ENCODE measurements at places on chromosomes 1 and 21.

DNA sequence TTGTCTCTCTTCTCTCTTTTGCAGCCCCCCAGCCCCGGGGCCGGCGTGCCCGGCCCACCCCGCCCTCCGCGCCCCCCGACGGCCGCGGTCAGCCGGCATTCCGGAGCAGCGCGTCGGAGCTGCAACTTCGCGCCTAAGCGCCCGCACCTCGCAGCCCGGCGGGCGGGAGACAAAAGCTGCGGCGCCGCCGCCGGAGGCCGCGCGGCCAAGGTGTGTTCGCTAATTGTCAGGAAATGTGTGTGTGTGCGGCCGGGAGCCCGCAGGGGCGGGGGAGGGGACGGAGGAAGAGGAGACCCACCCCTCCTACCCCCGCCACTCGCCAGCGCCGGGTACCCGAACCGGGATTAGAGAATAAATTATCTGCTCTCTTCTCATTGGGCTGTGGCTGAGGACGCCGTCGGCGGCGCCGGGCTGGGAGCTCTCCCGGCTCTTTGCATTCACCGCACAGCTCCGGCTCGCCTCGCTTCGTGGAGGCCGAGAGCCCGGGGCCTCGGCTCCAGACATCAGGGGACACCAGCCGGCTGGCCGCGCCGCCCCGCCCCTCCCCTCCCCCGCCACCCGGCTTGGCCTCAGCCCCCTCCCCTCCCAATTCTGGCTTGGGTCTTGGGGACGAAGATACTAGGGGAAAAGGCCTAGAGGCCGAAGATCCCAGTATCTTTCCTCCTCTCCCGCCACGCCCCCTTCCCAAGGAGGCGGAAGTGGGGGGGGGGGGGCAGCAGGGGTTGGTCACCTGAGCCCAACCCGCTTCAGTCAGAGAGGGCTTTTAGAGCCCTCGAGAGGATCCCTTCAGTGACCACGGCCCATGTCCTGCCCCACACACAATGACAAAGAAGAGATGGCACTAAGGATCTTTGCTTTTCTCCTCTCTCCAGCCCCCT lies 1.3 kb upstream of the BLACAT1 start:
- peak; percentile 18 for DNase-seq

GRCh38 chr21:25103500-25104207 lies 503.6 kb downstream of the MRPL39 start:
- DNase-seq: no peak

DNA sequence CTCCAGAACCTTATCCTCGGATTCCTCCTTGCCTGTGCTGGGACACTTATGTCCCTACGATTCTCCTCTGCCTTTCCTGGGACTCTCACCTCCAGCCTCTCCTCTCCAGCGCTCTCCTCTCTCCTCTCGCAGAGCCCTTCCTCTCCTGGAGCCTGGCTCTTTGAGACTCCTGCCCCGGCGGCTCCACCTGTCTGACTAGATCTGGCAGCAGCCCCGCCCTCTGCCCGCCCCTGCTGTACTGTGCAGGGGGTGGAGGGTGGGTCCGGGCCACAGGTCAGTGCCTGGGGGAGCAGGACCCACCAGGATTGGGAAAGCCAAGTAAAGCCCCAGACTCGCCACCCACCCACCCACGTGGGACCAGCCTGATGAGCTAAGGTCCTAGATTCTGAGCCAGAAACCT lies 1.6 kb downstream of the ELOVL1 start:
- peak; percentile 82 for DNase-seq

DNA sequence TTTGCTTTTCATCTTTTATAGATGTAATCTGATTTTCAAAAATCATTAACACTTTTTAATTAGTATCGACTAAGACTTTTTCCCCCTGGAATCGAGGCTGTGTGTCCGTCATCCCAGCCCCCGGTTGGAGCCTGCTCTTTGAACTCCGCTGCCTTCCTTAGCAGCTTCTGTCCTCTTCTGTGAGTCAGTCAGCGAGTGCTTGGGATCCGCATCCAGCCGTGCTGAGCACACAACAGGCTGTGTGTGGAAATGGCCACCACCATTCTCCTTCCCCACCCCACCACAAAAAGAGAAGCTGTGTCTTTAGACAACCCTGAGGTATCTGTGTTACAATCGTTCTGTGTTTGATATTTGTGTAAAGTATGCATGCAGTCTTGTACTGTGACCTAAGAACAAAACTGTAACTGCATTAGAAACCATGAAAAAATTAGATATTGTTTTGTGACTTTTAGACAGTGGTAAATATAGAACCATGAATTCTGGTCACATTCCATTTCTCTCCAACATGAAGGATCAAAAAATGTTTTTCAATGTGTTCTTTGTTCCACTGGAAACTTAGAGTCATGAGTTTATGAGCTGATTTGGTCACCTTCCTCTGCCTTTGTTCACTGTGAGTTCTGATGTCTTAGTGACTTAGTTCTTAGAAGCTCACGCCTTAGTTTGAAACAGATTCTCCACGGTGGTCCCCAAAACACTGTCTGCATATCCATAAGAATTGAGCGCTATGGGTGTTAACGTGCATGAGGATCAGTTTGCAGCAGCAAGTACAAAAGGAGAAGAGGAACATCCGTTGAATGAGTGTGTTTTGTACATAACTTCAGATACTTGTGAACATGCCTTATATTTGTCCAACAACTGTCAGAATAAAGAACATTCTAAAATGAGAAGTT lies 64.7 kb downstream of the VPS26C start:
- no peak for DNase-seq

- DNase-seq: no peak
Measured at GRCh38 chr1:214029796-214030195, 42.0 kb downstream of the PROX1 start.

- peak; percentile 85 for DNase-seq
Measured at GRCh38 chr1:115771094-115771846, 2.8 kb upstream of the CASQ2 start.

- no peak for DNase-seq
Measured at GRCh38 chr1:81407000-81407821, 393.5 kb upstream of the ADGRL2 start.

DNA sequence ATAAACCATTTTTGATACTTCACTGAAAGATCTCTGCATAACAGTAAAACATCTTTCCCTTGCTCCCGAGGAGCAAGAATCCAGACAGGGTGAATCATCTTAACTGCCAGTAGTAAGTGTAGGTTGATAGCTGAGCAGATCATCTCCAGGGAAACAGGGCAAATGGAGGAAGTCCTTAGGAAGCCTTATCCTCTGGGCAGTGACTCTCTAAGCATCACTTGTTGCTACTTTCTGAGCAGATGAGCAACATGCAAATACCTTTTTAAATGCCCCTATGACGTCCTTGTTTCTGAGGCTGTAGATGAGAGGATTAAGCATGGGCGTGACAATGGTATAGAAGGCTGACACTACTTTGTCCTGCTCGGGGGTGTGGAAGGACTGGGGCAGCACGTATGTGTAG lies 8.9 kb downstream of the OR2T11 start:
- no peak for DNase-seq

DNA sequence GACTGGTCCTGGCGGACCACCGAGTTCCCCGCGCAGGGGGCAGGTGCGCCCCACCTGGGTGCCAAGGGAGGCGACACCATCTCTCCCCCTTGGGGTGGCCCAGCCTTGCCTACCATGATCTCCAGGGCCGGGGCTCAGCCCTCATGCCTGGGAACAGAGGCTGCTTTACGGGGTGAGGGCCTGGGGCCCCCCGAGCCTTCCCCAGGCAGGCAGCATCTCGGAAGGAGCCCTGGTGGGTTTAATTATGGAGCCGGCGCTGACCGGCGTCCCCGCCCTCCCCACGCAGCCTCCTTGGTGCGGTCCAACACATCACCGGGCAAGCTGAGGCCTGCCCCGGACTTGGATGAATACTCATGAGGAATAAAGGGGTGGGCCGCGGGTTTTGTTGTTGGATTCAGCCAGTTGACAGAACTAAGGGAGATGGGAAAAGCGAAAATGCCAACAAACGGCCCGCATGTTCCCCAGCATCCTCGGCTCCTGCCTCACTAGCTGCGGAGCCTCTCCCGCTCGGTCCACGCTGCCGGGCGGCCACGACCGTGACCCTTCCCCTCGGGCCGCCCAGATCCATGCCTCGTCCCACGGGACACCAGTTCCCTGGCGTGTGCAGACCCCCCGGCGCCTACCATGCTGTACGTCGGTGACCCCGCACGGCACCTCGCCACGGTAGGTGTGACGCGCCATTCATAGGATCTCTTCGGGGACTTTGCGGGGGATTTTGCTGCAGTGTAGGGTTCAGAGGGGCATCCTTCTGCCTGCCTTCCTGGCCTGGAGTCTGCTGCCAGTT lies 38.2 kb downstream of the TP73 start:
- peak; percentile 93 for DNase-seq

DNA sequence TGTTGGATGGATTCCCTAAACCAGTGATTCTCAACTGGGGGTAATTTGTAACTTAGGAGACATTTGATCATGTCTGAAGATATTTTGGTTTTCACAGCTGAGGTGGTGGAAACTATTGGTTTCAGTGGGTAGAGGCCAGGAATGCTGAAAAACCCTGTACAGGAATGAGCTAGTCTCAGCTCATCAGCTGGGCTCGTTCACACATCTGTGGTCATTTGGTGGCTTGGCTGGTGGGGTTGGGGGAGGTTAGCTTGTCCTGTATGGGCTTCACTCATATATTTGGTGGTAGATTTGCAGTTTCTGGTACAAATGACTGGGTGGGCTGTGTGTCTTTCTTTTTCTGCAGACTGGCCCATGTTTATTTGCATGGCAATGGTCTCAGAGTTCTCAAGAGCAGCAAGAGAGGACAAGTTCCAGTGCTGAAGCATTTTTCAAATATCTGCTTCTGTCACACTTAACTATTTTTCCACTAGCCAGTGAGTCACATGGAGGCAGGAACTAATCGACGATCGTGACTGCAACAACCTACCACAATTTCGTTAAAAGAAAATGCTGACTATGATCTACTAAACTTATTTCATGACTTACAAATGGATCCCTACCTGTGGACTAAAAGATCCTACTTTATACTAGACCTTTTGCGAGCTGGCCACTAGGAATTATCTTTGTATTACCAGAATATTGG lies 321.7 kb upstream of the PLXNA2 start:
- no peak for DNase-seq

DNA sequence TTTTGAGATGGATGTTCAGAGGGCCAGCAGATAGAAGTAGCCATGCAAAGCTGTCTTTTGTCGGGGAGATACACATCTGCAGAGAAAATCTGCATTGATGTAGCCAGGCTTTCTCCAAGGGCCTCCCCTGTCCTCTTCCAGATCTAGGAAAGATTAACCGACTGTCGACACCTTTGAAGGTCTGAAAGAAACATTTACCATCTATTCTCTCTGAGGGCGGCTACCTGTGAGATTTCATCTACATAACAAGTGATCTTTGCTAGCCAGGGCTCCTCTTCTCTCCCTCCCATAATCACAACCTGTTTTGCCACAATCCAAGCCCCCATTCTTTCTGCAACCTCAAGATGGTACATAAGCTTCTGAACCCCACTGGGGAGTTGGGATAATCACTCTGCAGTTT lies 193.6 kb downstream of the RGS7 start:
- DNase-seq: no peak

DNA sequence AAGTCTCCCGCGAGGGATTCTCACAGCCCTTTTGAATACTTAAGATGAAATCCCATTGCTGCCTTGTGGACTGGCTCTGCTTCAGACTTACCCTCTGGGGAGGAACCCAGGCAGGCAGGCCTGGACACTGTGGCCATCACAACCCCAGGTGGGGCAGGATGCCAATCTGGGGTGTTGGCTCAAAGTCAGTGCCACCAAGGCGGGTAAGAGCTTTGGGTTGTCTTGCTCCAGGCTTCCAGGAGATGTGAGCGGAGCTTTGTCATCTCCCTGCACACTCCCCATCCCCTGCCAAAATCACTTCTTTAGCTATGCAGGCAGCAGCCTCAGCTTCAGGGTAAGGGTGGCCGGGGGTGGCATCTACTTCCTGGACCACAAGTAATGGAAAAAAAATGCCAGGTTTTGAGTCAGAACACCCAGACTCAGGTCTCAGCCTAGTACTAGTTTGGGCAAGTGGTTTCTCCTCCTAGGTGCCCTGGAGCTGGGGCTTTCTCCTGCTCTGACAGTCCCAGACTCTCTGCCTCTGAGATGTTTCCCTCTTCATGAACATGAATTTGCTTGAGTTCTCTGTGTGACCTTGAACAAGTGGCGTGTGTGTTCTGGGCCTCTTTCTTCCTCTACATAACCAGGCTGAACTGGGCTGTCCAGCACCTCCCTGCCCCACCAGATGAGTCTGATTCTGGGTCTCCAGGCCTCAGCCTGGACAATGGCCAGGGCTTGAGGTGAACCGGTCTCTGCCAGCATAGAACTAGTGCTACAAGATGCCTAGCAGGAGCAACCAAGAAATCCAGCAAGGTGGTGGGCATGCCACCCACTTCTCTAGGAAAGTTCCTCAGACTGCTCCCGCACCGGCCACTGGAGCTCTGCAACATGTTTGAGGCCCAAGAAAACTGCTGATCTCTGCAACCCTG lies 65.4 kb downstream of the VWA5B1 start:
- DNase-seq: peak; percentile 87

- DNase-seq: peak; percentile 59
Measured at GRCh38 chr1:169928438-169929209, 34.9 kb upstream of the SCYL3 start.

DNA sequence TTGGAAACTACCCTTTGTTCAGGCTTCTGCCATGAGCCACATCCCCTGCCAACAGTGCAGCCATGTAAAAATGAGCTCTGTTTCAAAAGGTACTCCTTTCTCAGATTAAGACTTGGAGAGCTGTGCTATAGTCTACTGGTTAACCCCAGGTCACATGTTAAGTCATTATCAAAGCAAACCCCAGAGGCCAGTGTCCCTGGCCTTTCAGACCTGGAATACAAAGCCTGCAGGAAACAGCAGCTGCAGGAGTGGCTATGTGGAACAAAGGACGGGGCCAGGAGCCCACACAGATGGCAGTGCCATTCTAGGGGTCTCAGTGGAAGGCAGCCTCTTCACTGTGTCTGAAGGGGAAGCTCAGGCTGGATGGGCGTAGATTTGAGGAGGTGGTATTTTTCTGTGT lies 6.7 kb downstream of the ZNF496 start:
- DNase-seq: no peak

GRCh38 chr1:207319199-207319598 lies 2.3 kb upstream of the CD55 start:
- peak; percentile 40 for DNase-seq

- no peak for DNase-seq
Measured at GRCh38 chr1:22488319-22488718, 36.7 kb downstream of the ZBTB40 start.

GRCh38 chr1:170670802-170671628 lies 7.1 kb downstream of the PRRX1 start:
- DNase-seq: peak; percentile 23

GRCh38 chr1:62735491-62736171 lies 47.4 kb upstream of the DOCK7 start:
- peak; percentile 35 for DNase-seq

DNA sequence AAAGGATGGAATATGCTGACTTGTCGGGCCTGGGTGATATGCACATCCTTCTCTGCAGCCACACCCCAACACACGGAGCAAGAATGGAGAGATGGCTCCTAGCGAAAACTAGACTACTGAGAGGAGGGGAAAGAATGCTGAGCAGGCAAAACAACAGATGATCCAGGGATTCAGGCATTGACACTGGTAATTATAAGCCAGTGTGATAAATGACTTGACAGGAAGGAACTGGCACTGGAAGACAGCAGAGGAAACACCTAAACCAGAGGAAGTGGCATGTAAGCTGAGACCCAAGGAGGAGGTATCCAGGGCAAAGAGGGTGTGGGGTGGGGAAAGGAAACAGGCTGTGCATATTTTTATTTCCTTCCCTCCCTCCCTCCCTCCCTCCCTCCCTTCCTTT lies 31.7 kb upstream of the KHDRBS1 start:
- DNase-seq: no peak

GRCh38 chr1:6099787-6100765 lies 54.4 kb downstream of the KCNAB2 start:
- DNase-seq: peak; percentile 10
